ENCODE measurements at places on chromosomes 1 and 21.

- no peak for DNase-seq
These were observed 483.5 kb upstream of the PKN2 start for GRCh38 chr1:88200545-88200944.

GRCh38 chr1:19240673-19241538 lies 10.4 kb downstream of the EMC1 start:
- peak; percentile 23 for DNase-seq

- no peak for DNase-seq
These were observed 4.1 kb upstream of the TMEM52 start for GRCh38 chr1:1922956-1923833.

DNA sequence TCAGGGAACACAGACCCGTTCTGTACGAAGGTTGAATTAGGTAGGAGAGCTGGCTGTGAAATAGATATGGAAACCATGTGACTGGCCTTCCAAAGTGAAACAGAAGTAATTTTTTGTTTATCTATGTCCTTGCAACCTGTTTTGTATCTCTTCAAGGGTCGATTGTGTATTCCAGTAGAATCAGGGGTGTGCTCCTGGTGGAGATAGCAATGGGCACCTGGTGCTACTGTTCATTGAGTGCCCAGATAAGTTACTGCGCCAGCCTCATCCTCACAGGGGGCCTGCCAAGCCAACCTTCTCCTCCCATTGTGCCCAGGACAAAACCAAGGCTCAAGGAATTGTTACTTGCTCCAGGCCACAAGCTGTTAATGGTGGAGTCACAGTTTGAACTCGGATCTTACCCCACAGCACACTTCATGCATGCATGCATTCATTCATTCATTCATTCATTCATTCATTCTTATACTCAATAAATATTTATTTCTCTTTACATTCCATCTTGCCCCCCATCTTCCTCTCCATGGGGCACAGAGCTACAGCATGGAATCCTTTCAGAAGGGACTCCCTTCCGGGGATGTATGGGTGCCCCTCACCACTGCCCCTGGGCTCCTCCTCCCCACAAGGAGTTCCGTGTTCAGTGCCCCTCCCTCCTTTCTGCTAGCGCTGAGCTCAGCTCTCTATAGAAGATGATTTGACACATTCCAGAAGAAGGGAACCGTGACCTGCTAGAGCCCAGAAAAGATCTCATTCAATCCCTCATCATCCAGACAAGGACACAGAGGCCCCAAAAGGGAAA lies 24.0 kb downstream of the ADORA1 start:
- no peak for DNase-seq

- no peak for DNase-seq
These were observed 10.9 kb downstream of the TAGLN2 start for GRCh38 chr1:159914252-159915018.

DNA sequence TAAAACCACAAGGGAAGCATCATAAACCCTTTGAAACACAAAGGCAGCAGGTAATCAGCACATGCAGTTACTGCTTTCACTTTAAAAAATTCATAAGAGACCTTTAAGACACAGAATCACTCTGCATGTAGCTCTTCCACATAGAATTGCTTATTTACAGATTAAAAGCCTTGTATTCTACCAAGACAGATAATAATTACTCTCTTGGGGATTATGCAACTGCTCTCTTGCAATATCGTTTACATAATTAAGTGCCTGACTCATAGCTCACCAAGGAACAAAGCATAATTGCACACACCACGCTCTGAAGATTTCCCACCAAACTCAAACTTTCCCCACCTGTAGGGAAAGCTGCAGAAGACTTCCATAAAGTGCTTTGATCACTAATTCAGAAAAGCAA lies 87.9 kb downstream of the VAV3 start:
- DNase-seq: no peak

DNA sequence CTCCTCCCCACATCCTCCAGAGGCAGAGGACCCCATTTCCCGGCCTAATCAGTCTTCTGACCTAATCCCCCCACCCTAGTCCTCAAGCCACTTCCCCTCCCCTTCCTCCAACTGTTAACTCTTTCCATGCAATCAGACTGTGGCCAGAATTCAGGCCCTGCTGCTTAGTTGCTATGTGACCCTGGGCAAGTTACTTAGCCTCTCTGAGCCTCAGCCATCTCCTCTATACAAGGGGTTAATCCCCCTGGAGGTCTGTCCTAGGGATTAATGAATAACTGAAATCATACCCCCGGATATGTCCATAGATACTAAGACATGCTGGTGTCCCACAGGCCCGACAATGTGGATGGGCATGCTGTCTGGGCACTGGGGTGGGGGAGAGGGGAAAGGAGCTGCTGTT lies 18.3 kb downstream of the AHDC1 start:
- no peak for DNase-seq

- no peak for DNase-seq
These were observed 451.5 kb upstream of the ADAMTS5 start for GRCh38 chr21:27418346-27418745.

- DNase-seq: no peak
These were observed 200.2 kb downstream of the SDCCAG8 start for GRCh38 chr1:243455760-243456651.

- DNase-seq: no peak
These were observed 37.2 kb downstream of the VAV3 start for GRCh38 chr1:107927820-107928219.

DNA sequence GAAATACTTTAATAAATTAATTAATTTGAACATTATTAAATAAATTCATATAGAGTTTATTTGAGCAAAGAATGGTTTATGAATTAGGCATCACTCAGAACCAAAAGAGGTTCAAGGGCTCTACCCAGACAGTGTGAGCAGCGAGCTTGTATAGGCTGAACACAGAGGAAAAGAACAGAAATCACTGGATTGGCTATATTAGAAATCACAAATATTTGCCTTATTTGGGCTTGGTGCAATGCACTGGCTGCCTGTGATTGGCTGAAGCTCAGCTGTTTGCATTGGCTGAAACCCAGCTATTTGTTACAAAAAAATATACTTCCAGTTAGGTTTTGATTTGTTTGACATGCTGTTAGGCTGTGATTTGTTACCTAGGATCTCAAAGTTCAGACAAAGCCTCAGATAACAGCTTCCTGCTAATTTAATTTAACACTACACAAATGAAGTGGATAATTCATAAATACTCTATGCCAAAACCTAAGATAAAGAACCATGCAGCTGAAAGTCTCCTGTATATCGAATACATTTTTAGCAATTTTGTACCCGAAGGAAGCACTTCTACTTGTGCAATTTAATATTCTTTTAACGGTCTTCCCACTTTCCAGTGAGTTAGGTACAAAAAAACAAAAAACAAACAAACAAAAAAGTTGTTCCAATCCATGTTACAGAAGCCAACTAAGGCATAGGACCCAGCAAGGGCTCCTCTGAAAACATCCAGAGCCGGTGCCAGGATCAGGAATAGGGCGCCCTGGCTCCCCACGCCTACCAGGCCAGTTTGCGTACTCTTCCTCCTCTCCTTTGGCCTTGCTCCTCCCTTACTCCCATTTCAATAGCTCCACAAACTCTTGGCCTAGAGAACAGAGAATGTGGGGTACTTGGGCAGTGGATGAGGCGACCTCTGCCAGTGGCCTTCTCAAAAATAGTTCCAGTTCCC lies 179.1 kb downstream of the DUSP10 start:
- DNase-seq: no peak

- DNase-seq: no peak
These were observed 16.5 kb upstream of the FOXO6 start for GRCh38 chr1:41344708-41345159.

- no peak for DNase-seq
These were observed 9.7 kb downstream of the CTNNBIP1 start for GRCh38 chr1:9900142-9901043.

DNA sequence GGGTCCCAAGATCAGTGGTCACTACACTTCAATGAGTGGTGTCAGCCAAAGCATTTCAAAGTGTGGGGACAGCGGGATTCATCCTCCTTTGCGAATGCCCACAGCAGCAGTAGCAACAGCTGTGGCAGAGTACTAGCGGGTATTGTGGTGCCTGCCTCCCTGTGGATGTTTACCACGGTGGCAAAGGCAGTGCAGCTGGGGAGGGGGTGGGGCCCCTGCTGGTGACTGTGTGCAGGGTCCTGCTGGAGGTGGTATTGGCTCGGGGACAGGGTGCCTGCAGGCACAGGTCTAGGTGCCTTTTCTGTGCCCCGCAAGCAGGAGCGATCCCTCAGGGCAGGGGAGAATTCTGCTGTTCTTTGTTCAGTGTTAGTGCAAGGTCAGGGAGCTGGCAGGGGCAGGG lies 415.7 kb downstream of the USP25 start:
- DNase-seq: no peak

DNA sequence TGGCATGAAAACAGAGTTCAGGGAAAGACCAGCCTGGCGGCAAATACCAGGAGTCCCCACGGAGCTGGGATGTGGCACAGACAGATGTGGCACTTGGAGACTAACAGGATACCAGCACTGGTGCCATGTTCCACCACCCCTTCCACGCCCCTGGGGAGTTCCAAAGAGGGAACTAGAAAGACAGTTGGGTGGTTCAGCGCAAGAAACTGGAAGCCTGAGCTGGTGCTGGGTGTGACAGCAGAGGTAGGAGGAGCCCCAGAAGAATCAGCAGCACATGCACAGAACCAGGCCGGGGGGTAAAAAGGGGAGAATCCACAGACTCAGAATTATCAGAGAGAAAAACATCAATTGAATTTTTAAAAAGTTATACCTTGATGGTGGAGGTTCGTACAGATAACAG lies 22.4 kb downstream of the DDX20 start:
- no peak for DNase-seq

DNA sequence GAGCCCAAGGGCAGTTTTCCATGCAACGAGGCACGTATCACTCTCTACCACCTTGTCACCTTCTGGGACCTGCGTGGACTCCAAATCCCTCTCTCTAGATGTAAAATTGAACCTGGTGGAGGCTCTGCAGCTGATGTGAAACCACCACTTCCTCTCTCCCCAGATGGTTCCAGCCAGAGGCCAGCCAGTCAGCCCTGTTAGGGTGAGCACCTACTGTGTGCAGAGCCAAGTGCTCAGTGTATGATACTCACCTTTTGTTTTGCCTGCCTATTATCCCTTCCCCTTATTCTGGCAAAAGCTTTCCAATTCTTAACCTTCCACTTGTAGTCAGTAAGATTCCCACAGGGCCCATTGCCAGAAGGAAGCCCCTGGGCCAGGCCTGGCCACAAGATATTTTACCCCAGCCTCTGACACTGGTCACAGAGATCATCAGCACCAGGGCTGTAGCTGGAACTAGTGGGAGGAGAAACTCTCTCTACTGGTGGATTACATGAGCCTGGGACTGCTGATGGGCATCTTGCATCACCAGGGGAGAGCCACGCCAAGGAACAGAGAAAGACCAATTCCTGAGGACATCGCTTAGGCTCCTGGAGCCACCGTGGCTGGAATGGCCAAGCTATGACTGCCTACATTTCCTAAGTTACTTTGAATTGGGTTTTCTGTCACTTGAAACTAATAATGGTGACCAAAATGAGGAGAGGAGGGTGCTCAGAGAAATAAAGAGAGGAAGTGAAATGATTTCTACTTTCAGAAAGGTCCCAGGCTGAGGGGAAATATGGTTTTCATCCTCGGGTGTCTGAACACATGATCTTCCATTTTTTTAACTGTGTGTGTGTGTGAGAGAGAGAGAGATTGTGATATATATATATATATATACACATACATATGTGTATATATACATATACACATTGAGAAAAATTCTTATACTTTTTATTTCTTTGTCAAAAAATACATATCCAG lies 26.6 kb upstream of the RD3 start:
- no peak for DNase-seq

- DNase-seq: no peak
These were observed 4.8 kb upstream of the AMPD1 start for GRCh38 chr1:114700036-114700600.

DNA sequence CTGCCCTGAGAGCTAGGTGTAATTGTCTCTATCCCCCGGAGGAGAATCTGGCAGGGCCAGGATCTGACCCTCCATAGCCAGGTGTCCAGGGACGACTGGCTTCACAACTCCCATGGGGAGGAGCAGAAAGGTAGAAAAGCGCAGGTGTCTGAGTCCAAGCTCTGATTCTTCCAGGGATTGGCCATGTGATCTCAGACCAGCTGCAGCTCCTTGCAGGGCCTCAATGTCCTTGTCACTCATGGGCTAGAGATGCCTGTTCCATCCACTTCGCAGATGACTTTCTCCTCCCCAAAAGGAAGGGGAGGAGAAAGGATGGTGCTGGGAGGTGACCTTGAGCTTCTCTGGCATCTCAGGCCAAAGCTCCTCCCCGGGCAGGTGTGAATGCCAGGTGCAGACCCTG lies 22.7 kb downstream of the HSPG2 start:
- no peak for DNase-seq

DNA sequence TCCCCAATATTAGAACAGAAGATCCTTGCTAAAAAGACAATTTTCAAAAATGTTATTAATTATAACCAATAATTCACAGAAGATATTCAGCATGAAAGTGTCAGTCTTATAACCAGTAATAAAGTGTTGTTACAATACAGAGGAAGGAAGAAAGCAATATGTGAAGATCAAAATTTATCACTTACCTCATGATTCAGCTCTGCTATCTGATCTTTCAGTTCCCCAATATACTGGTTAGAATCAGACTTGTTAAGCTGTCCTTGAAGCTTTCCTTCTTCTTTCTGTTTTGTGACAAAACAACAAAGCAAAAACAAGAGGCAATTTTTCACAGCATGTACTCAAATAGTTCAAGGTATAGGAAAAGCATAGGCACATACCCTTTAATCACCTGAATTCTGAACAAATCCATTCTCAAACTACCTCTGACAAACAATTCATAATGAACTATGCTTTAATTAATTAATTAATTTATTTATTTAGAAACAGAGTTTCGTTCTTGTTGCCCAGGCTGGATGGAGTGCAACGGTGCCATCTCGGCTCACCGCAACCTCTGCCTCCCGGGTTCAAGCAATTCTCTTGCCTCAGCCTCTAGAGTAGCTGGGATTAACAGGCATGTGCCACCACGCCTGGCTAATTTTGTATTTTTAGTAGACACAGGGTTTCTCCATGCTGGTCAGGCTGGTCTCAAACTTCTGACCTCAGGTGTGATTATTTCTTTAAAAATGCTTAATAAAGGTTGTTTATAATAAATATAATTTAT lies 76.9 kb upstream of the GFI1 start:
- DNase-seq: no peak

DNA sequence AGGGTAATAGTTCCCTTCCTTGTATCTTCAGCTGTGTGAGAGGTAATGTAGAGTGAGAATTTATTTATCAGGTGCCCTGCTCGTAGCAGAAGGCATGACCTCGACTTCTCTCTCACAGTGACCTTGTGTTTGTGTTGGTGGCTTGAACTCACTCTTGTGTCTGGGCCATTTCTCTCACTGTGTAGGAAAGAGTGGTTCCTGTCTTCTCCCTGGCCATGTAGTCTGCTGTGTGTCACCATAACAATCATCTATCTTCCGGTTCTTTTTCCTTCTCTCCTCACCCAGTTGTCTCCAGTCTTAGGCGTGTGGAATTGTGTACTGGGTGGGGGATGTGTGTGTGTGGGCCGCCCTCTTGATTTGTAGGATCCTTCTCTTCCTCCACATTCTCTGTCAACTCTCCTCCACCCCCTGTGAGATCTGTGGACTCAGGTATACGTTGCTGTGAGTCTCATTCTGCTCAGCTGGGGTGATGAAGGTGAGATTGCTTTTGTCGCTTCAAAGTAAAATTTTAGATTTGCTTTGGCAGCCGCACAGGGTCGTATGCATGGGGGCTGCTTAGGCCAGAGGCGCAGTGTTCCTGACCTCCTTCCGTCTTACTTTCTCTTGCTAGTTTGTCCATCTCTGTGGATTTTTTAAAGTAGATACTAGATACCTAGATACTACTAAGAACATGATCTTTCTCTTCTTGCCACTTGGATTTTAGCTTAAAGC lies 31.6 kb downstream of the MAPKAPK2 start:
- DNase-seq: no peak

- no peak for DNase-seq
These were observed 587.7 kb downstream of the MATN1 start for GRCh38 chr1:30135698-30136097.

Data from stimulated activated CD4-positive, alpha-beta T cell treated with anti-CD3 and anti-CD28 coated beads, Interleukin-1b, Interleukin-23, amount 100 ng/mL, for 1 hour (primary cell).